GM12891 (cell line): ENCODE measurements at places on chromosomes 16 and 17.

DNA sequence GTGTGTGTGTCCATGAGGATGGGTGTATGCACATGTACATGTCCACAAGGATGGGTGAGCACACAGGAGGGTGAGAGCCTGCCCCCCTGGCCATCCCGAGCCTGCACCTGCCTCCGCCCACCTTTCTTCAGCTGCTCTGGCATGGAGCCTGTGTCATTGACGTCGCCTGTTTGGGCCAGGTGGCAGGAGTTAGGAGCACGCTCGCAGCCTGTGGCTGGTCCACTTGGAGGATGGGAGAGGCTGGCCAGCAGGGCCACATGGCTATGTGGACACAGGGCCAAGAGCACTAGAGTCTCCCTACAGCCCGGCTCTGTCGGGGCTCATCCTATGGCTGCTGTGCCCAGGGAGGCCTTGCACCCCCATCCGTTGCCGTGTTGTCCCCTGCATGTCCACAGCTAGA, 21.4 kb downstream of the BAHCC1 start:
- DNase-seq, result no peak

DNA sequence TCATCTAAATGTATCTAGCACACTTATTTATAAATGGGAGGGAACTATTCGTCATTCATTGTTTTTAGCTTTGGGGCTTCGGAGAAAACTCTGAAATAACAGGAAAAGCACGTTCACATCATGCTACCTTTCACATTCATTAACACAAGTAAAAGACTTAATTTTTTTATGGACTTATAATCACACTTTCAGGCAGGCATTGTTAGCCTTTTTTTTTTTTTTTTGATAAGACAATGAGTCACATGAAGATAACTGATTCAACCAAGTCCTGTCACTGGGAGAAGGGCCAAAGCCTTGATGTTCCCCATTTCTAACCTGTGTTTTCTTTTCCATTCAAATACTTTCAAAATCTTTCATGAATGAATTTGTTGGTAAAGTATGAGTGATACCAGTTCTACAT, 631.3 kb upstream of the CA10 start:
- no peak for DNase-seq

DNA sequence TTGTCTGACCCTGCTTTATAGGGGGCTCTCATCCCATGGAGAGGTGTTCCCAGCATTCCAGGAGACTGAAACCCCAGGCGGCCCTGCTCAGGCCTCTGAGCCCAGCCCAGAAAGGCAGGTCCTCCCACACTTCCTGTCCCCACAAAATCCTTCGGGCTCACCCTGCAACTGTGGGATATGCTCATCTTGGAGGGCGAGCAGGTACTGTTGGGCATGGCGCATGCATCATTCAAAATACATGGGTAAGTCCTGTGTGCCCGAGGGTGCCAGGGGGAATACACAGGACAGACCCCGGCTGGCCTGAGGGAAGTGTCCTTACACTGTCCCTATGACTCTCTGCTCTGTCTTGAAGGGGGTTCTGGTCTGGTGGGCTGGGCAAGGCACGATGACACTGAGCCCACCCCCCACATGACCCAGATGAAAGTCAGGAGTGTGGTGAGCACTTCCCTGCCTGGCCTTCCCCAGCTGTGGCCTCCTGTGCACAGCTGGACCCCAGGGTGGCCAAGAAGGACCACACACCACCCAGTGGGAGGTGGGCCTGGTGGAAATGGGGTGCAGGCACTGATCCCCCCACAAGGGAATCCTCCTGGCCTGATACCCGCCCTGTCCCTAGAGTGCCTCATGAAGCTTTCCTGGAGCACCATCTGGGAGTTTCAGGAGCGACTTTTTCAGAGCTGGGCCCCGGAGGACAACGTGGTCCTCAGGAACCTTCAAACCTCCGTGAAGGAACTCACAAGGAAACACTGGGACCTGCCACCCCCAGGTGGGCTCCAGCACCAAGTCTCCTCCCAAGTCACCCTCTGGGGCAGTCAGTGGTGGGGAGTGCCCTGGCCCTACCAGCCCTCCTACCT, 46.7 kb downstream of the USP22 start:
- DNase-seq, result no peak

GRCh38 chr17:51118330-51119195, 2.1 kb downstream of the SPAG9 start:
- DNase-seq, result no peak

- no peak for DNase-seq
Measured at GRCh38 chr16:1182316-1182671, 29.4 kb downstream of the CACNA1H start.

DNA sequence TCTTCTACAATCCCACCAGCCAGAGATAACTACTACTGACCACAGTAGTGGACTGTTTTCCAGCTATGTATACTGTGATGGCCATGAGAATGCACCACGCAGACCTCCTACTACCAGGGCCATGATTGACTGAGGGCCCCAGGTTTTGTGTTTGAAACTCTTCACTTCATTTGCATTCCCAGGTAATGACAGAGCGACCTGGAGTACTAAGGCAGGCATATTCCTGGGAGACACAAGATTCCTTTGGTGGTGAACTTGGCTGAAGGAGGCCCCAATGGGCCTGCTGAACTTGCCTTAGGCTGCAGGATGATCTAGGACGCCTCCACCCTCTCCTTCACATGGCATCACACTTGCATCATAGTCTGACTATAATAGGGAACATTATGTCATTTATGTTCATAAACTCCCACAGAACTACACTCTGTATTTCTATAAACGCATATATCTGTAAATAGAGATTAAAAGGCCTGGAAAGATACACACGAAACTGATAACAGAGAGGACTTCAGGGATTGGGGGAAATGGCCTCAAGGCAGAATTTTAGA, 30.4 kb downstream of the CLEC19A start:
- no peak for DNase-seq

DNA sequence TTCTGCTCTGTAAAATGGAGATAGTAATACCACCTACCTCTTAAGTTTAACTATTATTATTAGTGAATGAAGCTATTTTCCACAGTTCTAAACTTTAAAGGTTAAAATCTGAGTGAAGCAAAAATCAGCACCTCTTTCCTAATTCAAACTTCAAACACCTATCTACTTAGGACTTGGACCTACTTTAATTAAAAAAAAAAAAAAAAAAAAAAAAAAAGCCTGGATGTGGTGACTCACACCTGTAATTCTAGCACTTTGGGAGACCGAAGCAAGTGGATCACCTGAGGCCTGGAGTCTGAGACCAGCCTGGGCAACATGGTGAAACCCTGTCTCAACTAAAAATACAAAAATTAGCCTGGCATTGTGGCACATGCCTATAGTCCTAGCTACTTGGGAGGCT, 5.0 kb upstream of the KANSL1 start:
- DNase-seq, result no peak
